ENCODE measurements at places on chromosomes 2 and 18.

DNA sequence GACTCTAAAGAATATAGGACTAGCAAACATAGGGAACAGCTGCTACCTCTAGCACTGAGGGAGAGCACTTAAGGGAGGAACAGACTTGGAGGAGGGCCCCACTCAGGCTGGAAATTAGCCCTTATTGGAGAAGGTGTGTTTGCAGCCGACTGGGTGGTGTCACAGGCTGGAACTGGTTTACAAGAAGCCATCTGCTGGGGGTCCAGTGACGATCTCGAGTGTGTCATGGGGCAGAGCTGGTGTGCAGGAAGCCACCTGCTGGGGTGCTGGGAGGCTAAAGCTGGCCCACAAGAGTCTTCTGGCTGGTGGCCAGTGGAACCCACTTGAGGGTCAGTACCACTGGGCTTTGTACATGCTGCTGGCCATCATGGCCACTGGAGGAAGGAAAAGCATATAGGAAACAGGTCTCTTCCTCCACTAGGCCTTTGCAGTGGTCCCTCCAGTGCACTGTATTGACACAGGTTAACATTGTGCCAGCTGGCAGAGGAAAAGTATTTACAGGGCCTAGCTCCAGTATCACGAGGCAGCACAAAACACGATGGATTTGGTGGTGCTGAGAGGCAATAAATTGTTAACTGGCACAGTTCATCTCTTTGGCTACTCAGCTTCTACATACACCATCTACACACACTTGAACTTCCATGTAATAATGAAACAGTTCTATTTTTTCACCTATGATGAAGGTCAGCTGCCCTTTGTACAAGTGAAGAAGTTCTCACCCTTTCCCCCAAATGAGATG, 43.6 kb downstream of the MAP3K20 start:
- peak; percentile 94 for DNase-seq

- no peak for DNase-seq
These were observed 403.3 kb downstream of the TXNL1 start for GRCh38 chr18:56235071-56235470.

GRCh38 chr2:48220501-48220900, 309.5 kb upstream of the STON1 start:
- DNase-seq = no peak

DNA sequence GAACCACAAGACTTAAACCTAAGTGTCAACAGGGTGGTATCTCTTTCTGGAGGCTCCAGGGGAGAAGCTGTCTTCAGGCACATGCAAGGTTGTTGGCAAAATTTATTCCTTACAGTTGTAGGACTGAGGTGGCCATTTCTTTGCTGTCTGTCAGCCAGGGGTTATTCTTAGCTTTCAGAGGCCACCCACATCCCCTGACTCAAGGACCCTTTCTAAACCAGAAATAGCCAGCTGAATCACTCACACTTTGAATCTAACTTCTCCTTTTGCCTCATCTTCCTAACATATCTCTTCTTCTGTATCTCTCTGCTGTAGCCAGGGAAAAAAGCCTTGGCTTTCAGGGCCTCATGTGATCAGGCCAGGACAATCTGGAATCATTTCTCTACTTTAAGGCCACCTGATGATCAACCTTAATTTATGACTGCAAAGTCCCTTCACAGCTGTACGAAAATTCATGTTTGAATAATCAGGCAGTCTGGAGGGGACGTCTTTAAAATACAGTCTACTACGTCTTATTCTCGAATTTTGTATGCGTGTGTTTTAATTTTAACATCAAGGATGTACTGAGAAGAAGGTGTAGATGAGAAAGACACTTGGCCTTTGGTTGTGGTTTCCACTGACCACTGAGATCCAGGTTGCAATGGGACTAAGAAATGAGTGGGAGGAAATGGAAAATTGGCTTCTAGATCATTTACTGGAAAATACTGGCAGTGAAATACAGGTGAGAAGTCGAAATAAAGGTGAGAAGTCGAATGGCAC, 90.4 kb downstream of the DOCK10 start:
- no peak for DNase-seq

DNA sequence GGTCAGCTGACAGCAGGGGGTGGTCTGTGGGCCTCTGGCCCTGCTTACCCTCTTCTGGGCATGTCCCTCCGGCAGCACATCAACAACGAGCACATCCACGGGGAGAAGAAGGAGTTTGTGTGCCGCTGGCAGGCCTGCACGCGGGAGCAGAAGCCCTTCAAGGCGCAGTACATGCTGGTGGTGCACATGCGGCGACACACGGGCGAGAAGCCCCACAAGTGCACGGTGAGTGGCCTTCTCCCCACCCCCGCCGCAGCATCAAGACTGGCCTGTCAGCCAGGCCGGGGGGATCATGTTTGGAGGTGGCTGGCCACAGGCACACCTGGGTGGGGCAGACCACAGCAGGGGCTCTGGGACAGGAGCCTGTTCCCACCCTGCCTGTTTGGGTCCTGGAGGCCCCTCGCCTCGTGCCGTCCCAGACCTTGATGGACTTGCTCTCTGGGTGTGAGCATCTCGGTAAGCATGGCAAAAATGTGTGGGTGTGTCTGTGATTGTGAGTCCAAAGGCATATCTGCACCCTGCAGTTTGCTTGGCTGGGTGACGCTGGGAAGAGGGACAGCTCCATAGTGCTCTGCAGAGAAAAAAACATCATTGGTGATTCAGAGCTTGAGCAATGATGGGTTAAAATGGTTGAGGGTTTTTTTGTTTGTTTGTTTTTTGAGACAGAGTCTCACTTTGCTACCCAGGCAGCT, 242.8 kb downstream of the GLI2 start:
- DNase-seq = no peak

DNA sequence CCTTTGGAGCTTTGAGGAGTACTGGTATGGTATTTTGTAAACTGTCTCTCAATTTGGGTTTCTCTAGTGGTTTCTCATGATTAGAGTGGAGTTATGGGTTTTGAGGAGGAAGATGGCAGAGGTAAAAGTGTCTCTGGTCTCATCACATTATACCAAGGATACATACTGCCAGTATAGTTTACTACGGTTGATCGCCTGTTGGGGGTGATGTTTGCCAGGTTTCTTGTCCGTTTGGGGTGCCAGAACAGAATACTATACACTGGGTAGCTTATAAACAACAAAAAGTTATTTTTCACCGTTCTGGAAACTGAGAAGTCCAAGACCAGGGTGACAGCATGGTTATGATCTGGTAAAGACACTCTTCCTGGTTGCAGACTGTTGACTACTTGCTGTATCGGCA, 293.7 kb downstream of the NYAP2 start:
- no peak for DNase-seq

DNA sequence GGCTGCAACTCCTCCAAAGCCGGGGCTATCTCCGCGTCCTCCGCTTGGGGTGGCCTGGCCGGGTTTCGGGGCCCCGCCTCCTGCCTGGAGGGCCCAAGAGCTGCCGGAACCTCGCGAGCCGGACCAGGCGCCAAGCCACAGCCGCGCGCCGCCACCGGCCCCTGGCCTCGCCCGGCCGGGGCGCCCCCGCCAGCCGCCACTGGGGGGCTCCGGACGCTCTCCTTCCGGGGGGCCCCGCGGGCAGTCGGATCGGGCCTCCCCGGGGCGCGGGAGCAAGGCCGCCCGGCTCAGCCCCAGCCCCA, 17.4 kb upstream of the HAAO start:
- DNase-seq = peak; percentile 45

DNA sequence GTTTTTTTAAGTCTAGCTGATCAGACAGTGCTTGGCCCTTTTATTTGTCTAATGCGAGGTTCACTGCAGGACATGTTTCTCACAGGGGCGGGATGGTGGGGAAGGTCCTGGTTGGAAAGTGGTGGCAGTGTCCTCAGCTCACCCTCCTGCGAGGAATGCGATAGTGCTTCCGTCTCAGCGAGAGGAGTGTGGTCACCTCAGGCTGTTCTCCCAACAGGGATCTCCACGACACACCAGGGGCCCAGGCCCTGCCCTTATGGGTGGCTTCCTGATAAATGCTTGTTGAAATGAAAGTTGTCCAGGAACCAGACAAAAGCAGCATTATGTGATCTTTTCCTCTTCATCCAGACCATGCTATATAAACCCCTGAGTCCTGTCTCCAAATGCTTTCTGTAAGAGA, 70.1 kb downstream of the BOLA3 start:
- no peak for DNase-seq

DNA sequence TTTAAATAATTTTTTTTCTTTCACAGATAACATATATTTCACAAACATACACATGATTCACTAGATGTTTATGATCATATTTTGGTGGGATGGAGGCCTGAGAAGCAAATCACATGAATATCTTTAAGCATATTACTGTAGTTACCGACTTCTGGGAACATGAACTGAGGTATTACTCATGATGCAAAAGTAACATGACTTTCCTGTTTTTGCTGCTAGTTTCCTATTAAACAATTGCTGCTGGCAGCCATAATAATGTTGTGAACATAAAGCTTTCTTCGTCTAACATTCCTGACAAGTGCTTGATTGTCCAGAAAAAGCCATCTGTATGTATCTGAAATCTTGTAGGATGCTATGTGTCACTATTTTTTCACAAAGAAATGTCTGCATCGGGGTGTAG, 145.4 kb downstream of the MTX2 start:
- DNase-seq = no peak

GRCh38 chr2:160220545-160221009, 20.5 kb upstream of the ITGB6 start:
- DNase-seq = no peak

GRCh38 chr2:225112362-225113126, 70.3 kb upstream of the DOCK10 start:
- no peak for DNase-seq

- DNase-seq = peak; percentile 35
These were observed 125.4 kb downstream of the CTIF start for GRCh38 chr18:48663931-48664847.

DNA sequence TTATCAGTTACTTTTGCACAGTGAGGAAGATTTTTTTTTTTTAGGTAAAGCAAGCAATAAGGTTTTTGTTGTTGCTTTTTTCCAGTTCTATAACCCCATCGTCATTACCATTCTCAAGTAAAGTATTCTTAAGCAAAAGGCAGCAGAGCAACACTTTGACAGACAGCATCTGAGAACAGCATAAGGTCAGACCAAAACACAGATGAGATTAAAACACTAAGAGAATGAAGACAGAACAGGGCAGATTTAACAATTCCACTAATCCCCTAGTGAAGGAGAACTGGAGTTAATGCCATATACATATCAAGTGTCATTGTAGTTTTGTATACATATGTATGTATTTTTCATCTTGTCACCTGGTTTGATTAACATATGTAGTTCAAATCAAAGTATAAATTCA, 290.2 kb downstream of the METTL4 start:
- DNase-seq = no peak

- peak; percentile 22 for DNase-seq
These were observed 4.0 kb upstream of the WNT10A start for GRCh38 chr2:218876562-218877219.

GRCh38 chr2:240983361-240983995, 14.9 kb upstream of the SNED1 start:
- DNase-seq = peak; percentile 27

DNA sequence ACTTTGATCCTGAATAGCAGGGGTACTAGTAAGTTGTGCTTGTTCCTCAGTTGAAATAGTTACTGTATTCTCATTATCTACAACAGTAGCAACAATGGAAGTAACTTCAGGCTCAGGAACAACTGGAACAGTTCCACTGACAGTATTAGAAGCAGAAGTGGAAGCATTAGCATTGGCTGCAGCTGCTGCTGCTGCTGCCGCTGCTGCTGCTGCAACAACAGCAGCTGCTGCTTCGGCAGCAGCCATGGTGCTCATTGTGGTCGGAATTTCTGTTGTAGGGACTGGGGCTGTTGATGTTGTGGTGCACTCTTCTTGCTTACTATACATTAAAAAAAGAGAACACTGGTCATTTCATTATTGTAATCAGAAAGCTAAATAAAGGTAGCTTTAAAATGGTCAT, 40.8 kb downstream of the PRPF40A start:
- DNase-seq = no peak

GRCh38 chr18:8771930-8772329, 66.6 kb downstream of the MTCL1 start:
- peak; percentile 1 for DNase-seq

DNA sequence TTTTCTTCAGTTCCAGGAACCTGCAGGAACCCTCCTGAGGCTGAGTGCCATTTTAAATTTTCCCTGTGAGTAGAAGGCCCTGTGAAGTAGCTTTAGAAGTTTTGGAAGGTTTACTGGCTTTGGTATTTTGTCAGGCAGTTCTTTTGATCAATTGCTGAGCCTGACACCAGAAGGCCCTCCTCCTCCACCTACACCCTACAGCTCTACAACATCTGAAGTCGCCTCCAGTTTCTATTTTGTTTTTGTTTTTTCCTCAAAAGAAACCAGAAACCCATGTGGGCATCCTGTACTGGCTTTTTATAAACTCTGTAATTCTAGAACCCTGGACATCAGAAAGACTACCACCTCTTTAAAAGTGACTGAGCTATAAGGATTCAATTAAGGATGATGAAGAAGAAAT, 153.7 kb downstream of the NRXN1 start:
- DNase-seq = no peak

DNA sequence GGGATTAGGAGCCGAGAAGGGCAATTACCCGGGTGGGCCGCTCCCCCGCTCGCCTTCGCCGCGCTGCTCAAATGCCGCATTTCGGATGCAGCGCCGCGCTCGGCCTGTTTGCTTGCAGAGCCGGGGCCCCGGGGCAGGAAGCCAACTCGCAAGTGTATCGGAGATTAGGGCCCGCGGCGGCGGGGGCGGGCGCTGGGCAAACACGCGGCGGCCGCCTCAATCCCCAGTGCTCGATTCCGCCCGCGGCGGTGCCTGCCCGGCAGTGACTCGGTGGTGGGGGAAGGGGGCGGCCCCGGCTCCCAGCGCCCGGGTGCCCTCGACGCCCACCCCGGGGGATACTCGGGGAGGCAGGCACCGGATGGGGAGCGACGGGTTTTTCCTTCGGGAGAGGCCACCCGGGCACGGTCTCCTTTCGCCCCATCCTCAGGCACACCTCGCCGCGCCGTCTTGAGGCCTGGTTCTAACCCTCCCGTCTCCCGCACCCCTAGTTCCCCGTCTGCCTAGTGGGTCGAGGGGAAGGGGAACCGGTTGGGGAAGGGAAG, 26.6 kb upstream of the NOTO start:
- DNase-seq = peak; percentile 3

GRCh38 chr2:39529836-39530235, 92.8 kb upstream of the MAP4K3 start:
- no peak for DNase-seq

Measured in NCI-H2029 (cell line).